Head of caudate nucleus (tissue), 42 donors: ENCODE measurements at places on chromosomes 11 and 22.

DNA sequence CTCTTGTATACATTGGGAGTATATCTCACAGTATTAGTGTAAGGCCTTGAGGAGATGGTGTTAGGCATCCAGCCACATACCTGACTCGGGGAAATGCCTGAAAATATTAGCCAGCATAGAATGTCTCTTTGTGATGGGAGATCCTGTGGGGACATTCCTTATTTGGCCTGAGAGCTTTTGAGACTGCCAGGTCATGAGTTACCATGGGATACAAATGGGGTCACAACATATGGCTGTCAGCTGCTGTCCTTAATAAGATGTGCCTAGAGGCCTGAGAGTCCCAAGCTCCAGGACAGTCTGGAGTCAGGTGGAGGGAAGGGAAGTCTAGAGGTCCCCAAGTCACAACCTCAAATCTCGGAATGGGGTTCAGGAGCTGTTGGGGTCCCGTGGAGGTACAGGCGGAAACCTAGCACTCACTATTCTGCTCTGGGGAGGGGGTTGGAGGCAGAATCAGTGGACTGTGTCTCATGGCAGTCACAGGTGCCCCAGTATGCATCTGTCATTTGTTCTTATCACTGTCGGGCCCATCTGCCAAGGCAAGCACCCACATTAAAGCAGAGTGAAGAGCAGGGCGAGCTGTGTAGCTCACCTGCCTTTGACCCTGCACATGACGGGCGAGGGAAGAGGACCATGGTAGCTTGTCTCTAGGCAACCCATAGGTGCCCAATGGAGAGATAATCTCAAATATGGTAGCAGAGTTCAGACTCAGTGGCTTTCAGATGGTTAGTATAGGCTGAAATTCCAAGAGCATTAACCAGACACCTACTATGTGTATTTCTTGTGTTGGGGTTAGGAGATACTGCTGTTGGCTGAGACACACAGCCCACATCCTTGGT, 29.9 kb downstream of the KCNQ1OT1 start:
- DNase-seq, result no peak

- DNase-seq, result no peak
Observed at GRCh38 chr11:128806506-128807261, 60.4 kb downstream of the KCNJ1 start.

DNA sequence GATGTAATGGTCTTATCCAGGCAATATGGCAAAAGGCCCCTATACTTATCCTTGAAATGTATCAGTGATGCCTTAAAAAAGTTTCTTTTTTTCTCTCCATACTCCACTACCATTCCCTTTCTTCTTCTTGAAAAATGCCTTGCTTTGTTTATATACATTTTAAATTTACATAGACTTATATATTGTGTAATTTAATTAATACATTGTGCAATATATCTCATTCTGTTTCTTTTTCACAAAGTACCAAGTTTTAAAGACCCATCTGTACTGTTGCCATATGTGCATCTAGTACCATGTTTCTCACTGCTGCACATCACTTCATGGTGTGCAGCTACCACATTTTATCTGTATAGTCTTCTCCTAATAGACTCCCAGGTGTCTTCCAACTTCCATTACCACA, 7.5 kb downstream of the MMP8 start:
- DNase-seq, result no peak

GRCh38 chr11:48001438-48002021, 21.2 kb downstream of the PTPRJ start:
- DNase-seq, result no peak

DNA sequence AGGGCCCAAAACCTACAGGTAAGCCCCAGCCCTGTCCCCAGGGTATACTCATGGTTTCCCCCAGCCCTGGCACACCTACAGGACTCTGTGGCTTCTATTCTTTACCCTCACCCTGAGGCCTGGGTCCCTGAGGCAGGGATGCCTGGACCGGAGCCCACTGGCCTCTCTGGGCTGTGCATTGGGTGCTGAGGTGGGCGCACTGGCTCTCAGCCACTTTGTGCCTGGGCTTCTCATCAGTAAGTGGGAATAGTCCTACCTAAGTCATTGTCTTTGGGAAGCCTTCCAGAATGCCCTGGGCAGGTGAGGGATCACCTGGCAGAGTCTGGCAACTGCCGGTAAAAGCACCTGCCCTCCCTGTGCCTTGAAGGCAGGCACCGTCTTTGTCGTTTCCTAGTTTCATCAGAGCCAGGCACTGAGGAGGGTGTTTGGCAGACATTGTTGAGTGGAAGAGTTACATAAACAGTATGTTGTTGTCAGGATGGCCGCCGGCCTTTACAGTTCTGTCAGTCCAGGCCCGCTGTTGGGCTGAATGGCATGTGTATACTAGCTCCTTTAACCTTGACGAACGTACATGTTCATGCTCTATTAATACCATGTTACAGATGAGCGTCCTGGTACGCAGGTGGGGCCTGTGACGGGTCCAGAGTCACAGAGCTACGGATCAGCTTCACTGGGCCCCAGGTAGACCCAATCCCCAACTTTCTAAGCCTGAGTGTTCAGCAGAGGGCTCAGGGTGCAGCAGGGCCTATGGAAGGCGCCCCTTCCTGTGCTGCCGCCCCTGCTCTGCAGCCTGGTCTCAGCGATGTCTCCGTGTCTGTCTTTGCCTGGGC, 23.0 kb downstream of the SHANK3 start:
- DNase-seq, result peak; percentile 12

GRCh38 chr11:61957021-61957770, 7.0 kb downstream of the BEST1 start:
- no peak for DNase-seq
